ENCODE measurements at places on chromosomes 16 and 17.

GRCh38 chr16:48244080-48244862 is at the start of gene LONP2:
LONP2 (plus strand) TSS chr16:48244300; CDS start chr16:48244389, 89 bp downstream.
- peak; percentile 59 for DNase-seq

DNA sequence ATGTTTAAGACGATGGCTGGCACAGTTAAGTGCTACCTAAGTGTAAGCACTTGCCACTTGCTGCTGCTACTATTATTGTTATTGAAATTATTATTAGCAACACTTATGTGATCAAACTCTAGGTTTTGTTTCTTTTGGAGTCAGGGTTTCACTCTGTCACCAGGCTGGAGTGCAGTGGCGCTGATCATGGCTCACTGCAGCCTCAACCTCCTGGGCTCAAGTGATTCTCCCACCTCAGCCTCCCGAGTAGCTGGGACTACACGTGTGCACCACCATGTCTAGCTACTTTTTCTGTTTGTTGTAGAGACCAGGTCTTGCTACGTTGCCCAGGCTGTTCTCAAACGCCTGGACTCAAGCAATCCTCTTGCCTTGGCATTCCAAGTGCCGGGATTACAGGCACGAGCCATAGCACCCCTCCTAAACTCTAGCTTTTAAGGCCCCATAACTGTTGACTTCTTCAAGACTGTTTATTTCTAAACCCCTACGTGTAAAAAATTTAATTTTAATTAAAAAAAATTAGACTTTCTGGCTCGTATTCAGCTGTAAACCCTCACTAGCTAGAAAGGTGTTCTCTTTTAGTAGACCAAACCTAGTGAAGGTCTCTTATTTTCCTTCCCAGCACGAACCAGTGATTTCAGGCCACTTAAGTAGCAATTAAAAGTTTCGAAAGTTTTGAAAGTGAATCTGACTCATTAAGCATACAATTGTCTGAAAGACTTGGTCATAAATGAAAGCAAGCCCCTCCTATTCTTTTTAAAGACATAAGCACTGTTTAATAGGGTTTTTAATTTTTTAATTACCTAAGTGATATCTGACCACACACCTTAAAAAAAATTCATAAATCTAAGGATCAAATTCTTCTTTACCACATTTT is 11.7 kb upstream of the SCNN1B start:
- DNase-seq = no peak

GRCh38 chr16:30585022-30585399 is 486 bp downstream of the ZNF785 start:
- peak; percentile 43 for DNase-seq

GRCh38 chr17:2124391-2124790 is 69.5 kb downstream of the HIC1 start:
- no peak for DNase-seq

Data from CMK (cell line).